ENCODE measurements at places on chromosomes 4 and X.

- DNase-seq, result no peak
These were observed 59.3 kb downstream of the RWDD4 start for GRCh38 chr4:183599690-183600089.

GRCh38 chrX:132272826-132273225 is 53.6 kb upstream of the RAP2C start:
- no peak for DNase-seq

DNA sequence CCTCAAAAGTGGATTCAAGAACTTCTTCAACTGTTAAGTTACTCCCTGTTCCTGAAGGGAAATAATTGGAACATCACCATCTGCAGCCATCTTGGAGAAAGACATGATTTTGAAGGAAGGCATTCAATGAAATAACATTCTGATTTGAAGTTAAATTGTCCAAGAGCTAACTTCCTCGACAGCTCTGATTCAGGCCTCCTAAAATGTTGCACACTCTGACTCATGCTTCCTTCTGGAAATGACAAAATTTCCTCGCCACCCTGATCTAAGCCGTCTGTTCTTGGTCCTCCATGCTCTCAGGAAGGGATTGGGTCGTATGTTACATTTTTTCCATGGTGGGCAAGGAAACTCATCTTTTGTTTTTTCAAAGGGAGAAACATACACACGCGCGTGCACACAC is 496.9 kb upstream of the DIPK2B start:
- peak; percentile 15 for DNase-seq

DNA sequence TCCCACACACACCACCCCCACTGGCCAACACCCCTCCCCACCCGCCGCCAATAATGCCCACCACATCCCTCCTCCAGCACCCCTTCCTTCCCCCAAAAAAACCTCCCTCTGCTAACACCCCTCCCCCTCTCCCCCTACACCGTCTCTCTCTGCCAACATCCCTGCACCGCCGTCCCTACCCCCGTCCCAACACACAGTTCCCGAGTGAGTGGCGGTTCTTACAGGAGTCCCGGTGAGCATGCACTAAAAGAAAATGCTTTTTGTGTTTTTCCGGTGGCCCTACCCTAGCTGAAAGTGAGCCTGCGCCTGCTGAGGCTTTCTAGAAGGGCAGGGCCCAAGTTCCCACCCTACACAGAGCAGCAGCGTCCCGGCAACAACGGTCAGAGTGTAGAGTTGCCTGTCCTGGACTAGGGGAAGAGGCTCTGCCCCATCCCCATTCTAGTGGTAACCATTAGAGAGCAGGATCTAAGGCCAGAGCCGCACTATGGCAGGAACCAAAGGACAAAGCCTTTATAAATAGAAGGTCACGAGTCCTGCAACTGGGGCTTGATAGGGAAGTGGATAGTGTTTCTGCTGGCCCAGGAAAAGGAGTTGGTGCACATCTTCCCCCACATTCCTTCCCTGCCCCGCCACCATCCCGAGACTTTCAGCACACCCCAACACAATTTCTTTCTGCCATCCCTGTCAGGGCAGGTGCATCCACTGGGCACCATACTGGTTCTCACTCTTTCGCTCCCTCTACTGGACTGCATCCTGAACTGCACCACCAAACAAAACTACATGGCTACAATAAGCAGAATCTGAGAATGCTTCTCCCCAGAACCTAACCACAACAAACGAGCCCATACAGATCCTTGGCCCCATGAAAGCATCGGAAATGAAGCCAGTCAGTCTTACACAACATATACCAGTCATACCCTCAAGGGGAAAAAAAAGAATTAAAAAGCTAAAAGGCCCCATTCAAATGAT is 78.1 kb upstream of the PAGE3 start:
- DNase-seq, result no peak

DNA sequence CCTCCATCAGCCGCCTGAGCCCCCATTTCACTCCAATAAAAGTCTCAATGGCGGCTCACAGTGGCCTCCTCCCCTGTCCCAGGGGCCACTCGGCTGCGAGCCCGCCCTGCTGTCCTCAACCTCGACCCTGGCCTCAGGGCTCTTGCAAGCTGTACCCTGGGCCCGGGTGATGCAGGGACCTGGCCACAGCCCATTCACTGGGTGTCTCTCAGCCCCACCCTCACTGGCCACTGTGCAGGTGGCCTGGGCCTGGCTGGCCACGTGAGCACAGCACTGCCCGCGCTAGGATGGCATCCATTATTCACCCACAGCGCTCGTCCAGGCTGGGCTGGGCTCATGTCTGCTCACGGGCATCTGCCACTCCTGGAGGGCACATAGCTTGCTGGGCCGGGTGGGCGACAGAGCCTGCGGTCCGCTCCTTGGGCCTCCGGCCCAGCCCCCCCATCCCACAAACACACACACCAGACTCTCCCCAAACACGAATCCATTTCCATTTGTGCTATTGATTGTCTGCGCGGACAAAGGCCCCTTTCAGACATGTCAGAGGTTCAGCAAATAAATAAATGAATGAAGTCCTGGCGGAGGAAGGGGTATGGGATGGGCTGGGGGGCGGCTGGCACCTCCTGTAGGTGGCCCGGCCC is 16.5 kb upstream of the FGFR3 start:
- DNase-seq, result no peak

DNA sequence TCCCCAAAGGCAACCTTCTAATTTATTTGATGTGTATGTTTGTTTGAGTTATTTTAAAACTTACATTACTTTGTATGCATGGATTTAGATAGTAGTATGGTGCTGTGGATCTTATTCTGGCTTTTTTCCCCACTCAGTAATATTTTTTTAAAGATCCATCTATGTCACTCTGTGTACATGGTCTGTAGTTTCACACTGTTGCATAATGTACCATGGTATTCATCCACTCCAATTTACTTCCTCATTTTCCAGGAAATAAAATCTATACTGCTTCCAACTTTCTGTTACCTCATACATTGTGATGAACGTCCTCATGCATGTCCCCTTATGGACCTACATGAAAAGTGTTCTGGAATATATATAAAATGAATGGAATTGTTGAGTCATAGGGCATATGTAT is 17.6 kb downstream of the ARMCX2 start:
- DNase-seq, result no peak

- no peak for DNase-seq
These were observed 95.3 kb upstream of the HPRT1 start for GRCh38 chrX:134364711-134365110.

DNA sequence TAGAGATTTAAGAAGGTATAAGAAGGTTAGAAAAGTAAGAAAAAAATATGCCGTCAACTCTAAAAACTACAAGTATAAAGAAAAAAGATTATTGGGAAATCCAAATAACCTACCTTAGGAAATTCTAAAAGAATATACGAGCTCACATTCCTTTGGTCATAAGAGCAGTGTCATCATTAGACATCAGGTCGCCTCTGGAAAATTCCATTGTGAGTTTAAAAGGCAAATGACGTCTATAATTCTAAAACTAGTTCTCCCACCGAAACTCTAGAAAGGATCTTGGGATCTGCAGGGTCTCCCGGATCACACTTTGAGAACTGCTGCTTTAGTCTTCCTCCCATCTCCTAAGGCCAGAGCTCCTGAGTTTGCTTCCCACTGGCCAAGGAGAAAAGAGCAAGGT is 518 bp upstream of the SAT1 start:
- DNase-seq, result peak; percentile 30

- no peak for DNase-seq
These were observed 167.3 kb upstream of the SPRY1 start for GRCh38 chr4:123229286-123229685.

DNA sequence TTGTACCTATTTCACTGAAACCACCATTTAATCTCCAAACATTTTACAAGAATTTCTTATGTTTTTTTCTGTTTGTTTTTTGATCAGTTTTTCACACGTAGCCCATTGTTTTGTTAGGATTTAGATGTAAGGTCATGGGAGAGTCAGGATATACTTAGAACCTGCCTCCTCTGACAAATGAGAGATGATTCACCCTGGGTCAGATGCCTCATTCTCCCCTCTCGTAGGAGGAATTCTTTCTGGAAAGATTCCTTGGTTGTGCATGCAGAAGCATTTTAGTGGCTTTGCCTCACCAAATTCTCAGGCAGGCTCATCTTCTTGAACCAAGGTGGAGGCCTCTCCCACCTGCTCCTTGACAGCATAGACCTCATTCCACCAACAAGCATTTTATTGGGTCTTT is 599.3 kb downstream of the SPRY1 start:
- DNase-seq, result no peak

GRCh38 chr4:181278941-181279340 is 964.3 kb upstream of the TENM3 start:
- DNase-seq, result no peak

DNA sequence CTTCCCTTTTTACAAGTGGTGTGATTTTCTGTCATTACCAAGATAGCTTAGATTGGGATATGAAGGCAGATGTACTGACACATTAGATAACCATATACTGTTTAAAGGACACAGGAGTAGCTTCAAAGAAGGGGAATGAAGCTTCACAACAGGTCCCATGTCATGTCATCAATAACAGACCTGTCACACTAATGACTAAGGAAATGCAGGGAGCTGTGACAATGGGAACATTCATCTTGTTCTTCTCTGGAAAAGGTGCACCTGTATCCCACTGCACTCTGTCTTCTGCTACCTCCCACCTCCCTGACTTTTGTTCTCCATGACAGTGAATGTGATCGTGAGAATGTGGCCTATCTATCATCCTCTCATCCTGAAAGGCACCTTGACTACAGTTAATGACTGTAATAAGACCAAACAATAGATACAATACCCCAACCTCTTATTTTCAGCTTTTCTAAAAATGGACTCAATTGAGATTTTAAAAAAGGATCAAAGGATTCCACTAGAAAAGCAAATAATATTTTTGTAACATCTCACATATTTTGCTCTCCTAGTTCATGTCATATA is 472.5 kb downstream of the STPG2 start:
- DNase-seq, result no peak

DNA sequence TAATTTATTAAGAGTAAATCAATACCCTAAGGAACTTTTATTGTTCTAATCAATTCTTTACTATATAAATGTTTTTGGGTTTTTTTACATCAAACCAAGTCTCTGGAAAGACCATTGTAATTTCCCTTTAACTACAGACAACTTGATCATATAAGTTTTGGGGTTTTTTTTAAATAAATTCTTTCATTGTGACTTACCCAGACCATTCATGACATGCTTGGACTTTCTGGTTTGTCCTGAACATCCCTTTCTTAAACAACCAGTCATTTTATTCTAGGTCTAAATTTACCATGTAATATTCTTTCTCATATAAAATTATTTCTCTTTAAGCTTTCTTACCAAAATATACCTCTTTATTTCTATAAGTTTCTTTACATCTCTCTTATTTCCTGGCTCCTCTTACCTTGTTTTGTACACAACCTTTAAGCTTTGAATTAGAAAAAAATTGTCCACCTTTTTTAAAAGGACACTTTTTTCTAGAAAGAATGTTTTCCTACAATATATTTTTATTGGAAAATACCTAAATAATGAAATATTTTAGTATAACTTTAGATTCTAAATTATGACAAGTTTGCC is 8.4 kb downstream of the CNGA1 start:
- DNase-seq, result no peak

- no peak for DNase-seq
These were observed 785.0 kb downstream of the GLUD2 start for GRCh38 chrX:121832446-121832845.

GRCh38 chr4:145276050-145276449 is 95.7 kb upstream of the OTUD4 start:
- no peak for DNase-seq

DNA sequence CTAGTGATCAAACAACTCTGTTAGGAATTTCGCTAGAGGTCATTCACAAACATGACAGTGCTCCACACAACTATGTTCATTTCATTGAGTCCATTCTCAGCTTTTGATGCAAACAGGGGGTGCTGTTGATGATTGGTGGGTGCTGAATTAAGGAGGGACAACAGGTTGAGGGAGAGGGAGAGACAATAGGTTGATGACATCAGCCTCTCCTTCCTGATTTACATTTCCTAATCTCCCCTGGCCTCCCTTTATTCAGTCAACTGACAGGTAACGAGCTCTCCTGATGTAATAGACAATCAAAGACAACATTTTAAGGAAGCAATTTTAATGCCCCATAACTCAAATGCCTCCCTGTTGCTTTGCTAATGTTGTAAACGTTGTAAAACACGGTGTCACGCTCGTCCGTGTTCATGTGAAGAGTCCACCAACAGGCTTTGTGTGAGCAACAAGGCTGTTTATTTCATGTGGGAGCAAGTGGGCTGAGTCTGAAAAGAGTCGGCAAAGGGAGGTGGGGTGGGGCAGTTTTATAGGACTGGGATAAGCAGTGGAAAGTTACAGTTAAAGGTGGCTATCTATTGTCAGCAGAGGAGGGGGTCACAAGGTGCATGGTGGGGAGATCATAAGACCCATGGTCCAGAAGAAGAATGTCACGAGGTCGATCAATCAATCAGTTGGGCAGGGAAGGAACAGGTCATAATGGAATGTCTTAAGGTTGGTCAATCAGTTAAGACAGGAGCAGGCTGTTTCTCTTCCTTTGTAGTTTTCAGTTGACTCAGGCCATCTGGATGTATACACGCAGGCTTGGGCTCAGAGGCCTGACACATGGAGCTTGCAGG is 4.8 kb upstream of the GAR1 start:
- no peak for DNase-seq

DNA sequence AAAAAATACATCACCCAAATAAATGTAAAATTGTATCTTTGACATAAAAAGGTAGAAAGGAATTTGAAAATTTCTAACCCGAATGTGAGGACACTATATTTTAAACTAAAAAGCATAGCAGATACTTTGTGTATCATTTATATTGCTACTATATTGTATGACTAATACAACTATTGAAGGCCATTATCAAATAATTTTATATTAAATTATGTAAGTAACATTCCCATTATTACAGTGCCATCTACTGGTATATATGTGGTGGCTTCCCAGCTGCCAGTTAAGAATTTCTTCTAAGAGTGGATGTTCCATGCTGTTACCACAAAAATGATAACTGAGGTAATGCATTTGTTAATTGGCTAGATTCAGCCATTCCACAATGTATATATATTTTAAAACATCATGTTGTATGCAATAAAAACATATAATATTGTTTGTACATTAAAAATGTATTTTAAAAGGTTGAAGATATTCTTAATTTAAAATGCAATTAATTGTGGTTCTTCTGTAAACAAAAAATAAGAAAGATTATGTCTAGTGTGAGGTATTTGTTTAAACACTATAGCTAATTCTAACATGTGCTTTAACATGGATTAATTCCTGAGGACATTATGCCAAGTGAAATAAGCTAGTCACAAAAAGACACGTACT is 65.3 kb downstream of the EGF start:
- no peak for DNase-seq

GRCh38 chr4:78644744-78645330 is 93.3 kb downstream of the ANXA3 start:
- no peak for DNase-seq

GRCh38 chr4:182679533-182679932 is 237.7 kb downstream of the DCTD start:
- no peak for DNase-seq

GRCh38 chr4:128840711-128841318 is 31.3 kb downstream of the JADE1 start:
- DNase-seq, result no peak

GRCh38 chr4:42736527-42737195 is 79.8 kb upstream of the ATP8A1 start:
- DNase-seq, result no peak

GRCh38 chrX:39067866-39068265 is 266.6 kb downstream of the MID1IP1 start:
- no peak for DNase-seq

- no peak for DNase-seq
These were observed 1045.7 kb downstream of the C4orf33 start for GRCh38 chr4:130141651-130142050.

GRCh38 chr4:122534776-122535175 is 78.3 kb upstream of the IL2 start:
- DNase-seq, result no peak

All from SW 1271 (cell line).